Karpas-422 (cell line): ENCODE measurements at places on chromosomes 13 and 19. TPM values are rescaled to one million over a fixed set of nuclear protein-coding genes. Genes with fewer than 3 reads are reported as not detected.

DNA sequence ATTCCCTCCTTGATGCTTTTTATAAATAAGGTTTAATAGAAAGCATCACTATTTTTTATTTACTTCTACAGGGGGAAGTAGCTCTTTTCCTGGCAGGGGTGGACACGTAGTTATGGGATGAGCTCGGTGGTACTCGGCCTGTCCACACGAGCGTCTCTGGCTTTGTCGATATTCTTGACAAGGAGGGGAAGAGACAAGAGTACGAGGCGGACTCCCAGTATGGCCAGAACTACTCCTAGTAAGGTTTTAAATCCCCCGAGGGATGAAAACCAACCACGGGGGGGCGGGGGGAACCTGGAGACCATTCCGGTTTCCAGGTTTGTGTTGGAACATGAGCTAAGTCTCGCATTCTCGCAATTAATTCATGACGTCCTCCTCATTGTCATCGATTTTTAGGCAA is 5.6 kb upstream of the BSG start:
- DNase-seq, result no peak

GRCh38 chr13:93412676-93413075 is 186.1 kb downstream of the GPC6 start:
- no peak for DNase-seq

Gene C19orf18
- 0.56 and 1.4 TPM in 2 replicates for total RNA-seq

Gene LATS2
- not detected in 2 replicates for total RNA-seq

GRCh38 chr13:48950501-48950875 is 25.2 kb upstream of the FNDC3A start:
- no peak for DNase-seq

GRCh38 chr19:36081385-36081784 is 26.7 kb downstream of the WDR62 start:
- no peak for DNase-seq

Gene IRGC
- total RNA-seq, result not detected in 2 replicates

Gene TEX26
- not detected in 2 replicates for total RNA-seq
